Stimulated activated CD4-positive, alpha-beta T cell treated with anti-CD3 and anti-CD28 coated beads, Interleukin-1b, Interleukin-23, amount 100 ng/mL, for 1 hour (primary cell): ENCODE measurements at places on chromosomes 6 and 20.

DNA sequence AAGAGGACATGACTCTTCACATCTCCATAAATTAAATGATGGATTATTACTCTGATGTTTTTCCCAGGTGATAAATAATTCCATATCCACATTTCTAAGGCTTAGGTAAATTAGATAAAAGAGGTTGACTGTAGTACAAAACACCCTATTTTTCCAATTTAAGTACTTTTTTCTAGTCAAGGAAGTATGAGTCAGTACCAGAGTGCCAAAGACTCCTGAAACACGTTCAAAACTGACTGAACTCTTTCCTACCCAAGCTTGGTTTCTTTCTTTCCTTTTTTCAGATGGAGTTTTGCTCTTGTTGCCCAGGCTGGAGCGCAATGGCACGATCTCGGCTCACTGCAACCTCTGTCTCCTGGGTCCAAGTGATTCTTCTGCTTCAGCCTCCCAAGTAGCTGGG, 85.0 kb downstream of the DOK5 start:
- no peak for DNase-seq

- no peak for DNase-seq
Observed at GRCh38 chr20:34215711-34216381, 25.4 kb upstream of the ASIP start.

DNA sequence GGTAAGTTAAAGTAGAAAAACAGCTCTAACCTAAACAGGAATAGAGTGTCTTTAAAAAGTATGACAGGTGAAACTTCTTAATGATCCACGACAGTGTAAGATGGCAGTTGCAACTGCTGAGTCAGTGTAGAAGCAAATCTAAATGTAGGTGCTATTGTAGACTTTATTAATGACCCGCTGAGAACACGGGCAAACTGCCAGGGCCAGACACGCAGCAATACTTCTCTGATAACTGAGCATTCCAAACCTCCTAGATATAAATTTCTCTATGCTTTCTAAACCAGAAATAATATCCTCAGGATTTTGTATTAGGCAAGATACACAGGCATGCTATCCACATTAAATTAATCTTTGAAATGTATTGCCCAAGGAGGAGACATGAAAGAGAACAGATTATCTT, 1076.4 kb downstream of the HACE1 start:
- no peak for DNase-seq

GRCh38 chr6:37106982-37107491, 62.9 kb upstream of the PIM1 start:
- DNase-seq: no peak

DNA sequence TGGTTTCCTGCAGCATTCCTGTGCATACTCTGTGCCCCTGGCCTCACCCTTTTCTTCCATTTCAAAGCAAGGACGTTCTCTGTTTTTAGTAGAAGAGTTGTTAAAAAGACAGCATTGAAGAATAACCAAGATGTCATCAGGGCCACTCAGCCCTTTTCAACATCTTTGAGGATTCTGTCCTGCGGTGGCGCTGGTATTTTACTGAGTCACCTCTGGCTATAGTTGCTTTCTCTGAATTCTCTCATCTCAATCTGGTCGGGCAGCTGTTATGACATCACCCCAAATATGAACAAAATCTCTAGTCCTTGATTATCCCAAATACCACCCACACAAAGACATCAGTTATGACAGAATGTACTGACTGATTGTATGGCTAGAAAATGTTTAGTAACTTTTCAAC, 204.2 kb downstream of the GRIK2 start:
- no peak for DNase-seq
